Stimulated activated CD8-positive, alpha-beta memory T cell treated with anti-CD3 and anti-CD28 coated beads, Interleukin-4, amount 100 ng/mL, for 1 hour (primary cell): ENCODE measurements at places on chromosomes 4 and X.

- no peak for DNase-seq
Observed at GRCh38 chrX:147935156-147935758, 23.5 kb downstream of the FMR1 start.

- DNase-seq = no peak
Observed at GRCh38 chr4:20337261-20337664, 85.6 kb downstream of the SLIT2 start.

DNA sequence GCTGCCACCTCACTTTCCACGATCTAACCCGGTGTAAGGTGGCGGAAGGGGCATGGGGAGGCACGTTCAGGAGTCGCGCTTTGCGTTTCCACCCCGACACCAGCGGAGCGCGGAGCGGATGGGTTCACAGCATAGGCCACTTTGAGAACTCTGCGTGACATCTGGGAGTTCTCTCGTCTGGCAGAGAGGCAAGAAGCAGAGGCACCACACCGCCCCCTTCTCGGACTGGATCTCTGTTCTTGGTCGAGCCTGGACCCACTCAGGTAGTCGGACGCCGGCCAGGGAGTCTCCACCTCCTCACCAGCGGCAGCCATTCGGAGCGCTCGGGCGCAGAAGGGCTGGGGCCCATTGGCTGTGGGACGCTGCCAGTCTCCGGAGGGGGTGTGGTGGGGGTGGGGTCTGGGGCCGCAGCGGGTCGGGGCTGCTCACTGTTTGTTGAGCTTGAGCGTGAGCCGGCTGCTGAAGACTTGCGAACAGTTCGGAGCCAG is at the start of gene DACH2:
TSS of gene DACH2 (plus strand) at position 428 of the 488 bp plus-strand sequence.
- DNase-seq = no peak

DNA sequence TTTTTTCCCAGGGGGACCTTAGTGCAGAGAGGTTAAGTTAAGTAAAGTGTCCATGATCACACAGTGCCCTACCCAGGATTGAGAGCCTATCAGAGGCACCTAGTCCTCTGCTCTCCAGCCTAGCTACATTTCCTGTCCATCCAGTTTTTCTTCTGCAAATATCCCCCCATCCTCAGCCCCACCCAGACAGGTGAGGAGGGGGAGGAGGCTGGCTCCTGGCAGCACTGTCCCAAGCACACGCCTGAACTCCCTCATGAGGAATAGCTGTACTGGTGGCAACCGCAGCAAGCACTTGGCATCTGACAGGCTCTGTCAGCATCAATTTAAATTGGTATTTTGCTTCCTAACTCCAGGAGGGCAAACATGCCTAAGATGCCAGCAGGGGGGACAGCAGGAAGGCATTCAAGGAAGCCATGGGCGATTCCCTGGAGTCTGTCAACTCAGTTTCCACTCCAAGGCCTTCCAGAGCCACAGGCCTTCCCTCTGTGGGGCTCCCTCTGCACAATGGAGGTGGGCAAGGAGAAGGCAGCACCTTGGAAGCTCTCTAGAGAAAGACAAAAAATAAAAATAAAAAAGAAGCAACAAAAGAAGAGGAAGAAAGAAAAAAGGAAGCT is 6.4 kb upstream of the FRMPD3 start:
- DNase-seq = no peak

GRCh38 chr4:107265859-107266258 is 229.7 kb upstream of the DKK2 start:
- DNase-seq = no peak

- DNase-seq = no peak
Observed at GRCh38 chrX:24956828-24957227, 58.9 kb downstream of the ARX start.

DNA sequence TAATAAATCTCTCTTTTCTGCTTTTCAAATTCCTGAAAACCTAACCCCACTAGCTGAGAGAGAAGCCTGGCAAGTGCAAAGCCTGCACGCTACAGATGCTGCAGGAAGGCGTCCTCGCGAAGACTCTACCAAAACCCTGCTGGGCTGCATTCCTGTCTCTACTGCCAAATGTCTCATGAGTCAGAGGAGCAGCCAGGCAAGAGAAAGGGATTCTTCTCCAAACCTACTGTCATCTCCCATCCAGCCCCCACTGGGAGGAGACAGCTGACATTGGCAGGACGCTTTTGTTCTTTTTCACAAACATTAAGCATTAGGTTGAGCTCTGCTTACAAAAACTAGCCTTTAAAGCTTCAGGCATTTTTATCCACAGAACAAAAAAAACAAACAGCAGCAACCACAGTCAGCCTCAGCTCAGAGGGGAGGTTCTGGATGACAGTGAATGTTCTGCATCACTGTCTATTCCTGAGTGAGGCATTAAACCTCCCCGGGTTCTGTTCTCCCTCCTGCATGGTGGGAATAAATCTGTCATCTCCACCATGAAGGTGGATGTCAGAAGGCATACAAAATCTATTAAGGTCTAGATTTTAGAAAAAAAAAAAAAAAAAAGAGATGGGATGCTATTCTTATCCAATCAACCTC is 18.0 kb downstream of the CRMP1 start:
- no peak for DNase-seq
